ENCODE measurements at places on chromosomes 6 and 20.

DNA sequence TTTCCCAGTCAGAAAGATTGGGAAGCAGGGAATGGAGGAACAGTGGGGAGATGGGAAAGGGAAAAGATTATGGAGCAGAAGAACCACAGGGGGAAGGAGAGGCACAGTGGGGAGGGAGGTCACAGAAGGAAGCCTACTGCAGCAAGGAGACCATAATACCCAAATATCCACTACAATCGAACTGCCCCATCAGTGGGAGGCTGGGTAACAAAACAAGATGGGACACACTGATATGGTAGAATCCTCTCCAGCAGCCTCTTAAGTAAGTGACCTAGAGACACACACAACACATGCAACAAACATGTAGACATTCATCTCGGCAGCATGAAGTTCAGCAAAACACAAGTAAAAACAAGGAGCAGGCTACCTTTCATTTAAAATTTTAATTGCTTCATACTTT is 4.8 kb upstream of the FOXP4 start:
- DNase-seq: no peak

GRCh38 chr6:56036916-56037600 is 161.7 kb upstream of the BMP5 start:
- DNase-seq: no peak

DNA sequence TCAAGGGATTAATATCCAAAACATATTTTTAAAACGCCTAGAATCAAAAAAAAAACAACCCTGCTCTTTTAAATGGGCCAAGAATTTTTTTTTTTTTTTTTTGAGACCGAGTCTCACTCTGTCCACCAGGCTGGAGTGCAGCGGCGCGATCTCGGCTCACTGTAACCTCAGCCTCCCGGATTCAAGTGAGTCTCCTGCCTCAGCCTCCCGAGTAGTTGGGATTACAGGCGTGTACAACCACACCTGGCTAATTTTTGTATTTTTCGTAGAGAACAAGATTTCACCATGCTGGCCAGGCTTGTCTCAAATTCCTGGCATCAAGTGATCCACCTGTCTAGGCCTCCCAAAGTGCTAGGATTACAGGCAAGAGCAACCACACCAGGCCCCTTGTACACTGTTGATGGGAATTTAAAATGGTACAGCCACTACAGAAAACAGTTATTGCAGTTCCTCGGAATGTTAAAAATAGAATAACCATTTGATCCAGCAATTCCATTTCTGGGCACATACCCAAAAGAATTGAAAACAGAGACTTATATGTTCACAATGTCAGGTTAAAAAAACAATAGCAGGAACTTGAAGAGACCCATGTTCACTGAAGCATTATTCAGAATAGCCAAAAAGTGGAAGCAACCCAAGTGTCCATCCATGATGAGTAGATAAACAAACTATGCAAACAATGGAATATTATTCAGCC is 3.1 kb upstream of the MYL9 start:
- no peak for DNase-seq

- DNase-seq: no peak
Measured at GRCh38 chr6:4908062-4908461, 95.8 kb downstream of the RPP40 start.
